Hypothalamus (tissue), 51 donors: ENCODE measurements at places on chromosomes 1 and 21.

DNA sequence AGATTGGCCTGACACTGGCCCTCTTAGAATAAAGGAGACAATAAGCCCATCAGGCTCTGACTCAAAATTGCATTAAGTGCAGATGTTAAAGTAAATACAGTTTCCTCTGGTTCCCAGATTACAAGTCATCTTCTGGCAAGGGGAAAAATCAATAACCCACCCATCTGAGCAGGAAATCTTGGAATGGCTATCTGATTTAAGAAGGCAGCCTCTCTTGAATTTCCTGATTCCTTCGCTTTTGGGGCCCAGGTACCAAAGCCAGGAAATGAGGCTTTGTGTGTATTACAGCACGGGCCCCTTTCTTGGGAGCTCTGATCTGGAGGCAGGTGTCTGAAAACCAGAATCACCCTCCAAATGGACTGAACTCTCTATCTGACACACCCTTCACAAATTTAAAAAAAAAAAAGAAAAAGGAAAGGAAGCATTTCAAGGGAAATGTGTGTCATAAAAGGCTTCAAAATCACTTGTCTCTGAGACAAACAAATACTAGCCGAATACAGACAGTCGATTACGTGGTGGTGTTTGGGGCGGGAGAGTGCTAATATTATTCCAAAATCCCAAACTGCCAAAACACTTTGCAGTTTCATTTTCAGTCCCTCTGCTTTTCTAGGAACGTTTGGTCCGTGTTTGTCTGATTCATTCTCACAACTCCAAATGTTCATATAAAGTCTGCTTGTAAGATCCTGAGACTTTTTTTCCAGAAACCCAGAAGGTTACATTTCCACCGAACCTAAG lies 240.9 kb upstream of the CAMK1G start:
- DNase-seq: no peak

DNA sequence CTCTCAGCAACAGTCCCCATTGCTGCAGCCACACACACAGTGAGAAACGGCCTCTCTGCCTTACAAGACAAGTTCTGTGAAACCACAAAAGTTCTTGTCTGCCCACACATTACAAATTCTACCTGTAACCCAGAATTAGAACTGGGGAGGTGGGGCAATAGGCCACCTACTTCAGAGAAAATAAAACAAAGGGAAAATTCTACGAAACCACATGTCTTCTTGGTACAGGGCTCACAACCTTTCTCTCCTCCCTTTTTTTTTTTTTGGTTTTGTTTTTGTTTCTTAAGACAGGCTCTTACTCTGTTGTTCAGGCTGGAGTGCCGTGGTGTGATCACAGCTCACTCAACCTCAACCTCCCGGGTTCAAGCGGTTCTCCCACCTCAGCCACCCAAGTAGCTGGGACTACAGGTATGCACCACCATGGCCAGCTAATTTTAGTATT lies 30.2 kb downstream of the LPAR3 start:
- no peak for DNase-seq

DNA sequence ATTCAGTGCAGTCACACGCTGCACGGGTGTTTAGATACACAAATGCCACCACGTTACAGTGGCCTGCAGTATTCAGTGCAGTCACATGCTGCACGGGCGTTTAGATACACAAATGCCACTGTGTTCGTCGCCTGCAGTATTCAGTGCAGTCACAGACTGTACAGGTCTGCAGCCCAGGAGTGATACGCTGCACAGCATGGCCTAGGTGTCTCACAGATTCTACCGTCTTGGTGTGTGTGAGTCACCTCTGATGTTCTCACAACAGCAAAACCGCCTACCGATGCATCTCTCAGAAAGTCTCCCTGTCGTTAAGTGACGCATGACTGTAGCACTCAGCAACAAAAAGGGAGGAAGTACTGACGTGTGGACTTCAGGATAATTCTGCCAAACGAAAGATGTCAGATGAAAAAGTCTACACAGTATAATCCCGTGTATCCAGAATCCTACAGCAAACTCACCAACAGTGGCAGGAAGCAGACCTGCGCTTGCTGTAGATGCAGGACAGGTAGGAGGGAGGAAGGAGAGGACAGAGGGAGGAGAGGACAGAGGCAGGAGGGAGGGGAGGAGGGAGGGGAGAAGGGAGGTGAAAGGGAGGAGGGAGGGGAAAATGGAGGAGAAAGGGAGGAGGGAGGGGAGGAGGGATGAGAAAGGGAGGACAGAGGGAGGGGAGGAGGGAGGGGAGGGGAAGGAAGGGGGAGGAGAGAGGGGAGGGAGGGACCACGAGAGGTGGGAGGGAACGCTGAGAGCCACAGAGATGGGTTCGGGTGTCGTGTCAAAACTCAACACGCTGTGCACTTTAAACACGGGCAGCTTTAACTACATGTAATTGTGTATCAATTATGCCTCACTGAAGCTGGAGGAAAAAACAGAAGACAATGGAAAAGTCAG lies 36.3 kb upstream of the PCBP3 start:
- DNase-seq: no peak

GRCh38 chr21:18636897-18637296 lies 233.3 kb upstream of the TMPRSS15 start:
- no peak for DNase-seq

DNA sequence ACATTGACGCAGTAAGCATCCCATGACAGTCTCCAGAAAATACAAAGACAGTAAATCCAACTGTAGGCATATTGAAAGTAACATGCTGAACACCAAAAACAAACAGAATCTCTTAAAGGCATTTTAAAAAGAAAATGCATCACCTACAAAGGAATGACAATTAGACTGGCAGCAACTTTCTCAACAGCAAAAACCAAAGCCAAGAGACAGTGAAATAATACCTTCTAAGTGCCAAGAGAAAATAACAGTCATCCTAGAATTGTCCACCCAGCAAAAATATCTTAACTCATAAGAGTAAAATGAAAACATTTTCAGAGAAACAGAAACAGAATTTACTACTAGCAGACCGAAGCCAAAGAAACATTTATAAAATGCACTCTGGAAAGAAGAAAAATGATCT lies 20.0 kb downstream of the CCDC185 start:
- no peak for DNase-seq

DNA sequence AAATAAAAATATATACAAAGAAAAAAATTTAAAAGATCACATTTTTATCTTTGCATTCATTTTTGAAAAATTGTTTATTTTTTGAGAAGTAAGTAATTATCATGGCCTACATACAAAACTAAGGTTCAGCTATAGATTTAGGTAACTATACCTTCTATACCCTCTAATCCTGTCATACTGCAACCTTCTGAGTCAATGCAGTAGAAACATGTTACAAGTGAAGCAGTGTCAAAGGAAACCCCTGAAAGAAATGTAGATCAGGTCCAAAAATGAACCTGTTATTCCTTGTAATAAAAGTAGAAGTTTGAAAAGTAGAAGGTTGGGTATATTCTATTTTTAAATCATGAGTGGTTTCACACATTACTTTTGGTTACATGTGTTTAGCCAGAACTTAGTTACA lies 51.3 kb downstream of the PTGS2 start:
- no peak for DNase-seq

GRCh38 chr1:11924334-11925195 lies 1.7 kb downstream of the KIAA2013 start:
- no peak for DNase-seq

GRCh38 chr1:6521536-6521935 lies 30.1 kb upstream of the PLEKHG5 start:
- DNase-seq: no peak

DNA sequence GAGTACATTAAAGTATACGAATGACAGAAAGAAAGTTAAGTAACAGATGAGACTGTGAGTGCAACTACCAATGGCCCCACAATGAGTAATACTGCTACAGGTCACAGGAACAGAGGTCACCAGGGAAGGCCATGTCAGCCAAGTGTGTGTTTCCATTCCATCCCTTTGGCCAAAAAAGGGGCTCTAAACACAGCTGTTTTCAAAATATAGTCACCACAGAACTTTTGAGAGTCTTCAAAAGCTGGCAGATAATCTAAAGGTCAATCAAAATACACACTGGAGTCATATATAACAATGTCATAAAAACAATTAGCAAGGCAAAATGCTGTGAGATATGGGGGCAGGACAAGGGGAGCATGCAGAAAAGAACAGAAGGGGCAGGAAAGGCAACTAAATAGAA lies 10.2 kb downstream of the USP24 start:
- DNase-seq: no peak

DNA sequence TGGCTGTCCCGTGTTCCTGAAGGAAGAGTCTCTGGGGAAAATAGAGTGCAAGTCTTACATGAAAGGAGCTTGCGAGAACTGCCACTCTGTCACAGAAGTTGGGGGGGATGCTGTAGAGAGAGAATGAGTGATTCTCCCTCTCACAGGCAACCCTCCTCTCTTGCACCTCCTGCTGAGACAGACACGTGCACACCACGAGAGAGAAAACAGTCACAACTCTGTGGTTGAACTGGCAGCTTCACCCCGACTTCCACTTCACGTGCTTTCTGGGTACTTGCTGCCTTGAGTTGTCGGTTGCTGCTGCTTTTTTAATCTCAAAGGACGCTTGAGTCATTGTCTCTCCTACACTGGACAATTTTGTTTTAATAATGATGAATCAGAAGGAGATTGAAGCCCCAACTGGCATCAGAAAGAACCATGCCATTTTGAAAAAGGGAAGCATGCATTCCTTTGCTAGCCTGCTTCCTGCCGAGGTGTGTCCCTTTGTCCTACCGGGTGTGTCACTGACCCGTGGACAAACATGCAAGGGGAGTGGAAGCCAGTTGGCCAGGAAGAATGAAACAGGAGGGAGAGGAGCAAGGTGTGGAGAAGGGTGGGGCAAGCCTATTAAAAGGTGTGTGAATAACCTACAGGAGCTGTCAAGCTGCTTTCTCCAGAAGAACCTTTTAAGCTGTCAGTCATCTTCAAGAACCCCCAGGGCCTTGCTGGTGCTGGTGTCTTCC lies 164.2 kb downstream of the CACNA1E start:
- no peak for DNase-seq

DNA sequence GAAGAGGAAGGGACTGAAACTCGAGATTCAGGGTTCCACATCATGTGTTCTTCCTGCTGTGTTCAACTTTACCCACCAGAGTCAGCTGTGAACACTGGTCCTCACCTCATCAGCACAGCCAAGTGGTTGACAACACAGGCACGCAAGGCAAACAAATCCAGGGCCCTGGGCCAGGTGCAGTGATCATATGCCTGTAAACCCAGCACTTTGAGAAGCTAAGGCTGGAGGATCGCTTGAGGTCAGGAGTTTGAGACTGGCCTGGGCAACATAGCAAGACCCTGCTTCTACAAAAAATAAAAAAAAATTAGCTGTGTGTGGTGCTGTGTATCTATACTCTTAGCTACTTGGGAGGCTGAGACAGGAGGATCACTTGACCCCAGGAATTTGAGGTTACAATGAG lies 8.4 kb upstream of the XKR8 start:
- no peak for DNase-seq

DNA sequence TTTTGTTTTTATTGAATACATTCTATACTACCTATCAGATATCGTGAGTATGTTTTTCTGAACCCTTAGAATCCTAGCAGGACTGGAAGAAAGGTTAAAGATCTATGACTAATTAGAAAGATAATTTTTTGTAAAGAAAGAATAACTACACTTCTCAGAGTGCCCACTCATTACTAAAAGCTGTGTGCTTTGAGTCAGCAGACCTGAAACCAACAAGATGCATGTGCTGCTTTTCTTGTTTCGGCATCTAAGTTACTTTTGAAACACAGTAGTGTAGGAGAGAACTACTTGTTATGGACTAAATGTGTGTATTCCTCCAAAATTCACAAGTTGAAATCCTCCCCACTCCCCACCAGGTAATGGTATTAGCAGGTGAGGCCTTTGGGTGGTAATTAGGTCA lies 127.8 kb upstream of the ESRRG start:
- no peak for DNase-seq
